Stimulated activated CD4-positive, alpha-beta T cell treated with anti-CD3 and anti-CD28 coated beads, TNF-alpha, amount 100 ng/mL, for 24 hours (primary cell): ENCODE measurements at places on chromosomes 13 and 19.

DNA sequence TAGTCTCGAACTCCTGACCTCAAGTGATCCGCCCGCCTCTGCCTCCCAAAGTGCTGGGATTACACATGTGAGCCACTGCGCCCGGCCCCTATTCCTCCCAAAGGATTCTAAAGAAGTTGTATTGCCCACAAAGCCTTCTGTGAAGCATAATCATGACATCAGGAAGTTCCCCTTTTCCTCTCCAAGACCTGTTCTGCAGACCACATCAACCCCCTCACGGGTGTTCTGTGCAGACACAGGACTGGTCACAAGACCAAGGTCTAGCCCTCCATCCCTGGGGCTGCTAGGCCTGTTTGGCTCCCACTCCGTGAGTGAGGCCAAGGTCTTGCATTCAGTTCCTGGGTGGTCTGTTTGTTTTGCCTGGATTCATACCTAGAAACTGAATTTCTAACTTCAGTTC, 178.1 kb downstream of the FLT1 start:
- no peak for DNase-seq

GRCh38 chr19:18091217-18091608, 4.5 kb upstream of the IL12RB1 start:
- DNase-seq: peak; percentile 72

DNA sequence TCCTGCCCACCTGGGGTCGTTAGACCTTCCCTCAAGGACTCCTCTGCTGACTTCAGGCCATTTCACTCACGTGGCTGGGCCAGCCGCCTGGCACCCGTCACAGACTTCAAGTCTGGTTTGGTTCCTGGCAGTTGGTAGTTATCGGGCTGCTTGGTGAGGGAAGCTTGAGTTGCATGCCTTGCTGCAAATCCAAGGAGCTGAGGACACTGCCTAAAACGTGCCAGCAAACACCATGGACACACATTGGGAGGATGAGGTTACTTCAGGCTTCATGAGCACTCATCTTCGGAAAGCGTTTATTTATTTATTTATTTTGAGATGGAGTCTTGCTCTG, 2.6 kb downstream of the GPI start:
- DNase-seq: no peak

DNA sequence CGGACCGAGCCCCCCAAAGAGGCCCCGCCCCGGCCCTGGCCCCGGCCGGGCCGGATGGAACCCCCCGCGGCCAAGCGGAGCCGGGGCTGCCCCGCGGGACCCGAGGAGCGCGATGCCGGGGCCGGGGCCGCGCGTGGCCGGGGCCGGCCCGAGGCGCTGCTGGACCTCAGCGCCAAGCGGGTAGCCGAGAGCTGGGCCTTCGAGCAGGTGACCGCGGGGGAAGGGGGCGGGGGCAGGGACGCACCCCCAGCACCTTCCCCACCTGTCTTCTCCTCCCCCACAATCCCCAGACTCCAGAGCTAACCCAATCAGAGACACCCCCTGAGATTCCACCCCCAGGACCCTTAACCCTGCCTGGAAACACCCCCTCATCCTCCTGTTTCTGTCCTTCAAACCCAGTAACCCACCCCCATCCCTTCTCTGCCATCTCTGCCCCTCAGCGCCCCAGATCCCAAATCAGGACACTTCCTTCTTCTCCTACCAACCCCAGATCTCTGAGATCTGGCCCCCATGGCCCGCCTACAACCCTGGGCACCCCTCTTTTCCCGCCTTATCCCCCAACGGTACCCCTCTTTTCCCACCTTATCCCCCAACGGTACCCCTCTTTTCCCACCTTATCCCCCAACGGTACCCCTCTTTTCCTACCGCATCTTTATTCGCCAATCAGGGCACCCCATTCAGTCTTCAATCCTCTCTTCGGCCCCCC, 505 bp downstream of the ZSWIM4 start:
- DNase-seq: no peak

DNA sequence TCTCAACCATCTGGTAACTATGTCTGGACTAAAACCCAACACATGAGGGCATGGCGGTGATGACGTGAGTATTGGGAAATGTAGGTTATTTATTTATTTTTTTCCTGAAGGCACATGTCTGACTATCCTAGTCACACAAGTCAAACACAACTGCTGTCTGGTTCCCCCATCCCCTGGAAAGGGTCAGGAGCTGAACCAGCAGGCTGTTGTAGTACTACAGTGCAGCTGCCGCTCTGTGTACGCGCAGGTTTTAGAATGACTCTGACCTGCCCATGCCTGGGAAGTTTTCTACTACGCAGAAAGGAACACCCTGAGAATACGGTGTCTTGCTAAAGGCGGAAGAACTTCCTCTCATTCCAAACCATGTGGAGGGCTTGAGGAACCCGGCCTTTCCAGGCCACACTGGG, 1.2 kb downstream of the SLC7A1 start:
- peak; percentile 18 for DNase-seq

- no peak for DNase-seq
These were observed 4.0 kb upstream of the ERFL start for GRCh38 chr19:41932259-41932719.
